ENCODE measurements at places on chromosomes 7 and 10.

DNA sequence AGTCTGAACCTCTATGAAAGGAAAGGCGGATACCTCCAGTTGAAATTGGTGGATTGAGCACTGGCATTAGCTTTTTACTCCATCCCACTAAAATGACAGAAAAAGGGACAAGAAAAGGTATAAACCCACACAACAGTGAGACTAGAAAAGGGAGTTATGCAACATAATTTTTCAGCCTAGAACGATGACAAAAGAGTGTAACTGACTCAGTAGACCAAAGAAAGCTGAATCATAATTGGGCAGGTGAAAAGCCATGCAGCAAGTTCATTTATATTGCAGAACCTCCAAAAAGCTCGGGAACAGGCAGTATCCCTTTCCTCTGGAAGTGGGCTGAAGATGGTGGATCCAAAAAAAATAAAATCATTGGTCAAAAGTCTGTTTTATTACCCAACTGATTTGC is 30.5 kb upstream of the ZCCHC24 start:
- DNase-seq: peak; percentile 15

GRCh38 chr7:41098846-41099245 is 604.0 kb downstream of the INHBA start:
- DNase-seq: no peak

DNA sequence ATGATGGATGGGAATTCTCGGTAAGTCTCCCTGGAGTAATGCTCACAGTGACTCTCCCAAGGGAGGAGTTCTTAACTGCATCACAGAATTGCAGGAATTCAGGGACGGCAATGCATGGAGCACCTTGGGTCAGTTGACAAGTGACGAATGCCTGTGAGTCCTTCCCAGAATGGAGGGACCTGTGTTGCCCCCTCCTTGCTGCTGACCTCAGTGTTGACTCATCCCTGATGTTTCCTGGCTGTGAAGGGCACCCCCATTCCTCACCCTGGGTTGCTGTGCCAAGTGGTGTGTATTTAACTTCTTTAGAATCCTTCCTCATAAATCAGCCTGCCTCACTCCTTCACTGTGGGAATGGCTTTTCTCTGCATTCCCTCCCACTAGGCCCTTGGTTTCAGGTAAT is 98.9 kb downstream of the LRMDA start:
- peak; percentile 20 for DNase-seq

DNA sequence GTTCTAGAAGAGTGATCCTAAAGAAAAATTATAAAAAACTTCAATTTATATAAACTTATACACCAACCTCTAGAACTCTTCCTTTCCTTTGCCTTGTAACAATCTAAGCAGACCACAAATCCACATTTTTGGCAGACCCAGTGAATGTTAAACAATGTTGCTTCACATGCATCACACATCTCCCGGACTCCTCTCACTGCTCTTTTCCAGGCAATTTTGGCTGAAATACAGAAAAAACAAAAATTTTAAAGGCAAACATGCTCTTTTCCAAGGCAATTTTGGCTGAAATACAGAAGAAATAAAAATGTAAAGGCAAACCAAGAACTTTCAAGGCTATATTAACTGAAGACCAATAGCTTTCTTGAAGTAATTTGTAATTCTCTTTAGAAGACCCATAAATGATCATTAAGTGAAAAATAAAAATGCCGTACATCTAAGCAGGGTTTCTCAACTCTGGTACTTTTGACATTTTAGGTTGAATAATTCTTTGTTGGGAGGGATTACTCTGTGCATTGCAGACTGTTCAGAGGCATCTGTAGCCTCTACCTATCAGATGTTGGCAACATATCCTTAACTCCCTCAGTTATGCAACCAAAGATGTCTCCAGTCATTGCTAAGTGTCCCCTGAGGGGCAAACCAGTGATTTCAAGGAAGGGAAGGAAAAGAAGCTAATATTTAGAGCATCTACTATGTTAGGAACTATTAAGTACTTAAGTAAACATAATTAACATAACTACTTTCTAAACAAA is 64.4 kb downstream of the NRBF2 start:
- no peak for DNase-seq

- no peak for DNase-seq
Measured at GRCh38 chr7:7792056-7792455, 73.6 kb upstream of the RPA3 start.

DNA sequence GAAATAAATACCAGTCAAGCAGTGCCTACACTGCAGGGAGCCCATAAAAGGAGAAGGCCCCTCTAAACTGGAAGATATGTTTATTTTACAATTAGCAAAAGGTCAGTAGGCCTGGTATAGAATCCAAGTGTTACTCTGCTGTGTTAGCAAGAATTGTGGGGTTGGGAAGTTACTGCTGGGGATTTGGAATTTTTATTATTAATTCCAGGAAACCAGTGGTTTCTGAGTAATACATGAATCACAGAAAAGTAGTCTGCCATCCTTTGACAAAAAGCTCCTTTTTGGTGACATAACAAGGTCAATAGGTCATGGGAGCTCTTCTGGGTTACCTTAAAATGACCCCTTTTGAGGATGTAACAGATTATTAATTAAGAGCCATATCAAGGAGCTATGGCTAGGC is 67.4 kb downstream of the ZNF92 start:
- peak; percentile 77 for DNase-seq

GRCh38 chr10:125151553-125152449 is 8.6 kb downstream of the CTBP2 start:
- no peak for DNase-seq

Measured in mammary epithelial cell (primary cell).